Adipose tissue (tissue), 3 donors: ENCODE measurements at places on chromosomes 1 and 21. TPM values are rescaled to one million over a fixed set of nuclear protein-coding genes. Genes with fewer than 3 reads are reported as not detected.

The FGR gene
- polyA plus RNA-seq = 33.9 TPM

The MGST3 gene
- 280 TPM for polyA plus RNA-seq

The RGS13 gene
- polyA plus RNA-seq = 0.37 TPM

The B3GALT2 gene
- polyA plus RNA-seq = 0.79 TPM

The OXCT2 gene
- 0.58 TPM for polyA plus RNA-seq

The KRTAP13-2 gene
- not detected for polyA plus RNA-seq

The CYP4A11 gene
- not detected for polyA plus RNA-seq

The RIT1 gene
- 13.8 TPM for polyA plus RNA-seq

The DYNLT5 gene
- 0.21 TPM for polyA plus RNA-seq

The MTARC2 gene
- polyA plus RNA-seq = 15.4 TPM

The NUDT4B gene
- polyA plus RNA-seq = 5.7 TPM

The RPF1 gene
- polyA plus RNA-seq = 27.6 TPM

The PERM1 gene
- polyA plus RNA-seq = 0.06 TPM

The LCE3E gene
- polyA plus RNA-seq = not detected

The VSIG8 gene
- 0.22 TPM for polyA plus RNA-seq

The CSMD2 gene
- polyA plus RNA-seq = 0.07 TPM

The RPTN gene
- not detected for polyA plus RNA-seq

The RGS16 gene
- 22.2 TPM for polyA plus RNA-seq

The SH2D5 gene
- 0.03 TPM for polyA plus RNA-seq

The CXADR gene
- 1.8 TPM for polyA plus RNA-seq

The EXTL1 gene
- 0.09 TPM for polyA plus RNA-seq

The RHD gene
- polyA plus RNA-seq = not detected

The AGRN gene
- polyA plus RNA-seq = 21.5 TPM

The SLFNL1 gene
- 0.34 TPM for polyA plus RNA-seq

The SYT2 gene
- 0.01 TPM for polyA plus RNA-seq

The BCAS2 gene
- polyA plus RNA-seq = 19.1 TPM

The MPZ gene
- 2.6 TPM for polyA plus RNA-seq

The RGS8 gene
- polyA plus RNA-seq = not detected

The LRRC8B gene
- polyA plus RNA-seq = 1.5 TPM

The PLA2G4A gene
- 2.6 TPM for polyA plus RNA-seq

The P3H1 gene
- 28.1 TPM for polyA plus RNA-seq

The ADAMTS1 gene
- polyA plus RNA-seq = 378 TPM

The SPRR2B gene
- polyA plus RNA-seq = not detected

The SRP9 gene
- 97.5 TPM for polyA plus RNA-seq

The STRIP1 gene
- 16.3 TPM for polyA plus RNA-seq

The PUSL1 gene
- polyA plus RNA-seq = 13.5 TPM

The PRKAA2 gene
- 0.56 TPM for polyA plus RNA-seq

The PDC gene
- not detected for polyA plus RNA-seq

The ADARB1 gene
- 17.9 TPM for polyA plus RNA-seq
